NCI-H2081 treated with DMSO at 0.1 percent for 48 hours (cell line): ENCODE measurements at places on chromosomes 12 and 14.

DNA sequence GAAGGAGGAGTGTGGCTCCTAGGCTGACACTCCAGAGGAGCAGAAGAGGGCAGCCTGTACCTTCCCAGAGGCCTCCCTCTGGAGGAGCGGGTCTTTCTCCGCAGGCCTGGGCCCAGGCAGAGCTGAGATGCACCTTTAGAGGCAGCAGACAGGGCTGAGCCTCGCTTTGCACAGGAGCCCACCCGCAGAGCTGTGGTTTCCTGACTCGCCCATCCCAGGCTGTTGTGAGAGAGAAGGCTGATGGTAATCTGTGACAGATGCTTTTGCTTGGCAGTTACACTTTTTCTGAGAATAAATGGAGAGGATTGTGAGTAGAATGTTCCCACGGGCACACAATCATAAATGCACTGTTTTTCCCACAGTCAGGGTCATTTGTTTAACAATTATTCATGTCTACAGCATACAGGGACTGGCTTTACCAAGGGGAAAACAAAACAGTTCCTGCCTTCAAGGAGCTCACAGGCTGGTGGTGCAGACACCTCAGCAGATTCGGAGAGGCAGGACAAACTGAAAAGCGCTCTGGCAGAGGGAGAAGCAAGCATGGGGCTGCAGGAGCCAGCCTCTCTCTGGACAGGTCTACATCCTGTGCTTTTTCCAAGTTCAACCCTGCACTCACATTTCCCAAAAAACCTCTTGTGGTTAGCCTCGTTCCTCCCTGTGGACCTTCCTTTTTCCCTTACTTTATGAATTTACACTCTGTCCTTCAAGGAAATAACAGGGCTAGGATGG lies 13.9 kb downstream of the EVL start:
- DNase-seq: no peak

GRCh38 chr12:31533470-31533869 lies 57.5 kb downstream of the DENND5B start:
- DNase-seq: no peak

DNA sequence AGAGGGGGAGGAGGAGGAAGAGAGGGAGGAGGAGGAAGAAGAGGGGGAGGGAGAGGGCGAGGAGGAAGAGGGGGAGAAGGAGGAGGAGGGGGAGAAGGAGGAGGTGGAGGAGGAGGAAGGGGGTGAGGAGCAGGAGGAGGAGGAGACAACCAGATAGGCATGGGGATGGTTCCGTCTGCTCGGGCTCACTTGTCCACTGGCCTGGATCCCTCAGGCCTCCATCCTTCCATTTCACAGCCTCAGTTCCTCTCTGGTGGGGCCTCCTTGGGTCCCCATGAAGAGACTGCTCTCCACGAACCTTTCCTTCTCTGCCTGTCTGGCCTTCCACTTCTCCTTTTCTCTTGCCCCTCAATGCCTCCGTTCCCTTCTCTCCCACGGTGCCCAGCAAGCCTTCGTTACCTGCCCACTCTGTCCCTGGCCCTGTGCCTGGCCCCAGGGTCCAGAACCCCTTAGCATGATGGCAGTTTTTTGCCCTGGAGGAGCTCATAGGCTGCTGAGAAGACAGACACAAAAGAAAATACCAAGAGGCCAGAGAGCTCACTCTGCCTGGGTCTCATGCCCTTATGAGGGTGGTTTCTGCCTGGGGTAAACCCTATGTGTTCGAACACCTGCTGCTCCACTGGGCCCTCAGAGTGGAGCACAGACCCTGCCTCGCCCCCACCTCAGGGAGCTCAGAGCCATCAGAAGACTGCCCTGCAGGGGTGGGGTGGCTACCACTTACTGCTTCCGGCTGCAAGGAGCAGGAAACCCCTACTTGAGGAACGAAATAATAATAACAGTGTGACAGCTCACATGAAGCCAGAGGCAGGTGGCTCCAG lies 11.7 kb upstream of the CACNA2D4 start:
- no peak for DNase-seq

DNA sequence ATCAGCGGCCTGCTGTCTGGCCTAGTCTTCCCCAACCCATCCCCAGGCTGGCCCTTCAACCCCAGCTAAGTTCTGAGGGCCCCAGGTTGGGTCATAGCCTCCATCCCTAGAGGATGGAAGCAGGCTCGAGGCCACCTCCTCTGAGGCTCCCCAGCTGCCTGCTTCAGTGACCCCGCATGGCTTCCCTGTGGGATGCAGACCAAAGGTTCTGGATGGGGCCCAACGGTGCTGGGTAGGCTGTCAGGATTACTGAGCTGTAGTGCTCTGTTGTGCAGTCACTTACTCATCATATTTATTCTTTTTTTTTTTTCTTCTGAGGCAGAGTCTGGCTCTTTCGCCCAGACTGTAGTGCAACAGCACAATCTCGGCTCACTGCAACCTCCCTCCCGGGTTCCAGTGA lies 92.0 kb downstream of the IRF2BPL start:
- DNase-seq: no peak

DNA sequence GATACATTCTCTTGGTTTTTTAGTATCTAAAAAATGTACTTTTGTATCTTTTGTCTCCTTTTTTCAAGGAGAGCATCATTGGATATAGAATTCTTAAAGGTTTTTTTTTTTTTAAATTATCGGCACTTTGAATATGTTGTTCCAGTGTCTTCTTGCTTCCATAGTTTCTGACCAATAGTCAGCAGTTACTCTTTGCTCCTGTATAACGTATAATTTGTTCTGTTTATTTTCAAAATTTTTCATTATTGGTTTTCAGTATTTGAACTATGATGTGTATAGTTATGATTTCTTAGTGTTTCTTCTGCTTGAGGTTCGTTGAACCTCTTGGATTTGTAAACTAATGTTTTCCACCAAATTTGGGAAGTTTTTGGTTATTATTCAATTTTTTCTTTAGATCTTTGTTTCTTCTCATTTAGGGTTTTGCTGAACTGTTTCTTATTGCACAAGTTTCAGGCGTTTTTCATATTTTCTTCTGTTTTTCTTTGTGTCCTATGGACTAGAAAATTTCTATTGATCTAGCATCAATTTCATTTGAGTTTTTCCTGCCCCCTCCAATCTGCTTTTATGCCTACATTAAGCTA lies 93.9 kb downstream of the PLBD1 start:
- DNase-seq: no peak

DNA sequence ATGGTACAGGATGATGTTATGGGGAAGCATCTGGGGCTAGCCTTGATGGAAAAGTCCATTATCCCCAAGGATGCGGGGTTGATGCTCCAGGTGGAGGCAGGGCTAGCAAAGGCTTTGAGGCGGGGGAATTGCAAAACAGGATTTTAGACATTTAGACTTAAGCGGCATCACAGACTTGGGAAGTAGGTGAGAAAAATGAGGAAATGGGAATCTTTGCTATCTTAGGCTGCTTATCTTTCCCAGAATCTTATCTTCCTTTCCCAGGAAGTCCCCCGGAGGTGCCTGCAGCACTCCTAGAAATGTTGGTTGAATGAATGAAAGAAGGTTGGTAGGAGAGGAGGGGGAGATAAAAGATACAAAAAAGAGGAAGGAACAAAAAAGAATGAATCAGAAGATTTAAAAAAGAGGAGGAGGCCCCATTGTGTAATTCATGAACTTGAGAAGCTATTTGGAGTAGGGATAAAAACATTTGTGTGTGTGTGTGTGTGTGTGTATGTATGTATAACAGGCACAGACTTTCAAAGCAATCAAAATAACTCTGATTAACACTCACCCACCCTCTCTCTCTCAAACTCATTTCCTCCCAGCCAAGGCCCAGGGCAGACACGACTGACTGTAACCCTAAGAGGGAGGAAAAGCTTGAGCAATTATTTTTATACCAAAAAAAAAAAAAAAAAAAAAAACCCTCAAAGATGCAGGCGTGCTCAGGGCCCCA lies 62.5 kb upstream of the TBX3 start:
- no peak for DNase-seq

GRCh38 chr14:93011650-93012325 lies 88.8 kb downstream of the CHGA start:
- DNase-seq: no peak

DNA sequence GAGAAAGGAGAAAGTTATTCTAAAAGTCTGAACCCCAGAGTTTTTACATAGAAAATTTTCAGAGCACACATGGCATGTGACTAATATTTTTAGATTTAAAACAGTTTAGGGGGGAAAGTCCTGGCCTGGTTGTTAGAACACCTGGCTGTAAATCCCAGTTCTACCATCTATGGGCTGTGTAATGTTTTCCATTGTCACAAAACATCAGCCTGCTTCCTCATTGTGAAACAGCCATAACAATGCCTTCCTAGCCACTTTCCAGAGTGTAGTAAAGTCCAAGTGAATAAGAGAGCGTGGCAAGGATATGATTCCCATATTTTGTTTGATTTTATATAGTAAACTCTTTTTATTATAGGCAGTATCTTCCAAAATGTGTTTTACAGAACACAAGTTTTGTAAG lies 310.0 kb upstream of the DCN start:
- no peak for DNase-seq

DNA sequence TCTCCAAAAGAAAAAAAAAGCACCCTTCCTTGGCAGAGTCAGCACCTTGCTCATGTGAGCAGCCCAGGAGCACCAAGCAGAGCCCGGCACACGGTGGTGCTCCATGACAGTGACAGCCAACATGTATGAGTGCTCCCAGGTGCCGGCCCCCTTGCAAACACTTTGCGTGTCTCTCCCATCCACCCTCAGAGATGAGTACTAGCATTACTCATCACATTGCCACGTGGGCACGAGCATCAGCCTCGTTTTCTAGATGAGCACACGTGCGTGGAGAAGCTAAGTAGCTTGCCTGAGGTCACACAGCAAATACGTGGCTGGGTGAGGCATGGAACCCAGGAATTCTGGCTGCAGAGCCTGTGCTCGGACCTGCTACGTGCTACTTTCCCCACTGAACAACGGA lies 177.9 kb upstream of the PRMT8 start:
- DNase-seq: no peak

DNA sequence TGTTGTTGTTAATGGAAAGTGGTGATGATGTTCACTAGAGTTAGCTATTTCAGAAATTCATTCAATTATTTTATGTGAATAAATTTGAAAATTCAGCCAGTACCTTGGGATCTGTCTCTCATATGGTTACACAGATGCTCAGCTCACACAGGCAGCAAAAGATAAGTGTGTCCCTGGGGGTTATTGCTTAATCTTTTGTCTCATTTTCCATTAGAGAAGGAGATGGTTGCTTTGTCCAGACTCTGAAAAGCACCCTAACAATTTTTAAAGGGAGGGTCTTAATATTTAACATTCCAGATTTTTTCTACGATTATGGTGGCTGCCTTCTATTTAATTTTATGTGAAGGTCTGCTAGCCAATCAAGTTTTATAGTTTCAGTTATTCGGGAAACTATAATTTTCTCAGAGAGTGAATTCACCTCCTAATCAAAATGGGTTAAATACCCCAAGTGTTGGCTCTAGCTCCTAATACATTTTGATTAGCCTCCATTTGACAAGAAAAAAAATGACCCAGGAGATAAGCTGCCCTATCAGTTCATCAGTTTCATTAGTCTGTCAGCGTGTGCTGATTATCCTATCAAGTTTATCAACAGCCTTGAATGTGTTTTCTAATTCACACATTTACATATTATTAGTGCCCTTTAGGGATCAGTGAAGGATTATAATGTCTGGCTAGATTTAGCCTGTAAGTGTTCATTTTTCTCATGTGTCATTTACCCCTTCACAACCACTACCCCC lies 282.1 kb downstream of the TMTC2 start:
- DNase-seq: no peak

DNA sequence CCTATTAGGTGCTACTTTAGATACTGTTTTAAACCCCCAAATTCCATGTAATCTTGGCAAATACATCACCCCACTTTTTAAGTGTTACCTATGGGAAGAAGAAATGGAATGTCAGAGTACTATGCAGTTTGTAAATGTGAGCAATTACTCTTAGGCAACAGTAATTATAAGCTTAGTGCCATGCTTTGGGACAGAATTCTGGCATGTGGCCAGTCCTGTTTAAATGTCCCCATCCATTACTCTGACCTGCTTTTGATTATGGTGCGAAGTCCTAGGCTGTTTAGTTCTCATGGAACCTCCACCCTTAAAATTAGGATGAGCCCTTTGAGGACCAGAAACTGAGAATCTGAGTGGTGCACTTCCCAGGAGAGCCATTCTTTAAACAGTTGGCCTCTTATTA lies 321.4 kb upstream of the RGS6 start:
- no peak for DNase-seq

DNA sequence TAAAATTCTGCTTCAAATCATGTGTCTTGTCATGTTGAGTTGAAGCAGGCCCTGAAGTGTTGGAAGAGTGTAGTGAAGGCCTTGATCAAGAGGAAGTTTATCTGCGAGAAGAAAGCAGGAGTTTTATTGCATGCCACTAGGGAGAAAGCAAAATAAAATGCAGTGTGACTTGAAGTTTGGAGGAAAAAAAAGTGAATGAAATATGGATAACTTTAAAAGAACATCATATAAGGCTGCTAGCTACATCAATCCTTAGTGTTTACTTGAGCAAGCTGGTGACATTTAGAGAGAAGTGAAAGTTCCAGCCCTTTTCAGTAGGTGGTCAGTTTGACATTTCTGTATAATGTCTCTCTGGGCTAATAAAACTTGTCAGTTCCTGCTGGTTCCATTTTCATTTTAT lies 841.1 kb downstream of the TMTC2 start:
- no peak for DNase-seq

DNA sequence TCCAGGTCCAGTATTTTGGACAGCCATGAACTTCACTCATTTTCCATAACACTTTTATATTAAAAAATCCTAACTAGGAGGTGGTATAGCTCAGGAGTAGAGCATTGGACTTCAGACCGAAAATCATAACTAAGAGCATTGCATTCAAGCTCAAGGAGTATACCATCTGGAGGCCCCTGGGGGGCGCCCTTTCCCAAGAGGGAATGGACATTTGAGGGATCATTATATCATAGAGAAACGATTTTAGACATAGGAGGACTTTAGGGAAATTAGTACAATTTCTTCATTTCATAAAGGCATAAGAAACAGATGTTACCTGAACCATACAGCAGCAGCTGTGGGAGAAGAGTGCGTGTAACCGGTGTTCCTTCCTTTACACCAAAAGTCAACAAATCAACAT lies 5.2 kb upstream of the ATG14 start:
- DNase-seq: no peak

DNA sequence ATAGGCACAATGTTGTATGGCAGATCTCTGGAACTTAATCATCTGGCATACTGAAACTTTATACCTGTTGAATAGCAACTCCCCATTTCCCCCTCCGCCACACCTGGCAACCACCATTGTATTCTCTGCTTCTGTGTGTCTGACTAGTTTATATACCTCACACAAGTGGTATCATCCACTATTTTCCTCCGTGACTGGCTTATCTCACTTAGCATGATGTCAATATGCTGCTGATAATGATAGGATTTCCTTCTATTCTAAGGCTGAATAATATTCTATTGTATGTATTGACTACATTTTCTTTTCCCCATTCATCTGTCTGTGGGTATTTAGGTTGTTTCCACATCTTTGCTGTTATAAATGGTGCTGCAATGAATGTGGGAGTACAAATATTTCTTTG lies 21.5 kb downstream of the BRMS1L start:
- no peak for DNase-seq

- no peak for DNase-seq
Observed at GRCh38 chr12:33671676-33672075, 232.1 kb upstream of the SYT10 start.
